ENCODE measurements at places on chromosomes 12 and 14. TPM values are rescaled to one million over a fixed set of nuclear protein-coding genes. Genes with fewer than 3 reads are reported as not detected.

GRCh38 chr12:12686472-12686871 lies 9.5 kb downstream of the GPR19 start:
- DNase-seq: no peak

DNA sequence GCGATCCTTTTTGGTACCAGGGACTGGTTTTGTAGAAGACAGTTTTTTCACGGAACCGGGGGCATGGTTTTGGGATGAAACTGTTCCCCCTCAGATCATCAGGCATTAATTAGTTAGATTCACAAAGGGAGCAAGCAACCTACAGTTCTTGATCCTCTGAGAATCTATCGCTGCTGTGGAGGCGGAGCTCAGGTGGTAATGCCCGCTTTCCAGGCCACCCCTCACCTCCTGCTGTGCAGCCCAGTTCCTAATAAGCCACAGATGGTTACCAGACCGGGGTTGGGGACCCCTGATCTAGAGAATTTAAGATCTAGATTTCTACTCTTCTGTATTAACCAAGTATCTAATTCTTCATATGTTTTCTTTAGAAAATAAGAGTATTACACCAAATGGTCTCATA lies 4.8 kb downstream of the ARHGAP5 start:
- no peak for DNase-seq

- no peak for DNase-seq
These were observed 2.5 kb upstream of the RAP1B start for GRCh38 chr12:68608191-68608590.

GRCh38 chr12:57226588-57227314 lies 2.8 kb upstream of the SHMT2 start:
- DNase-seq: no peak

CD69 gene
- 0.12 TPM for total RNA-seq

DNA sequence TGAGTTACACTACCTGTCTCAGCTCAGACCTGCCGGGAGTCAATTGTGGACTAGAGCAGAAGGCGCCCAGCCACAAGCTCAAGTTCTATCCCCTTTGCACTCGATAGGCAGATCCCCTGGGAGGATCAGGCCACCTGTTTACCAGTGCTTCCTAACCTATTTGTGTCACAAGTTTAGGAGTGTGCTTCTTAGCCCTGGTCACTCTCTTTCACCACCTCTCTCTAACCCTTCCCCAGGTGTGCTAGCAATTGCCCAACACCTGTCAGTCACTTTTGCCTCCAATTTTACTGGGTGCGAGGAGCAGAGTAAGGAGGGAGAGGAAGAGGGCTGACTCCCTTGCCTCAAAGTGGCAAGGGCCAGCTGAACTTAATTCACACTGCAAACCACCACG lies 745 bp upstream of the NAA30 start:
- peak; percentile 23 for DNase-seq

PLCZ1 gene
- total RNA-seq: not detected

DNA sequence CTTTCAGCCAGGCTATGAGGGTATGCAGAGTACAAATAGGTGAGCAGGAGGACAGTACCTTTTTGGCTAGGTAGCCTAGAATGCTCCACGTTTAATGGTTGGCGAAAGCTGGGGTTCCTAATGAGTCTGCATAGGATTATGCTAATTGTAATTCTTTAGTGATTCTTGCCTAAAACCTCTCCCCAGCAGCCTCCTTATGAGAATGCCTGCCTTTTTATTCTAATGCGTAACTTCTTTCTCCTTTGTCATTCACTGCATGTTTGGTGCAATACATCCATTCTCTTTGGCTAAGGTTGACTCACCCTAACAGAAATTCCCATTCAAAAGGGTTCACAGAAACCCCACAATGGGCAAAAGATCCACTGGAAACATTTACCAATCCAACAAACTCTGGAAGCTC lies 752.2 kb downstream of the FSCB start:
- DNase-seq: no peak

DBX2 gene
- total RNA-seq: not detected

GRCh38 chr14:75175677-75176141 lies 703 bp downstream of the TMED10 start:
- DNase-seq: no peak

- DNase-seq: no peak
These were observed 4.0 kb downstream of the BEGAIN start for GRCh38 chr14:100583245-100583644.

BCL11B gene
- 0.37 TPM for total RNA-seq

GRCh38 chr12:51225771-51226170 lies 7.9 kb upstream of the POU6F1 start:
- no peak for DNase-seq

DNA sequence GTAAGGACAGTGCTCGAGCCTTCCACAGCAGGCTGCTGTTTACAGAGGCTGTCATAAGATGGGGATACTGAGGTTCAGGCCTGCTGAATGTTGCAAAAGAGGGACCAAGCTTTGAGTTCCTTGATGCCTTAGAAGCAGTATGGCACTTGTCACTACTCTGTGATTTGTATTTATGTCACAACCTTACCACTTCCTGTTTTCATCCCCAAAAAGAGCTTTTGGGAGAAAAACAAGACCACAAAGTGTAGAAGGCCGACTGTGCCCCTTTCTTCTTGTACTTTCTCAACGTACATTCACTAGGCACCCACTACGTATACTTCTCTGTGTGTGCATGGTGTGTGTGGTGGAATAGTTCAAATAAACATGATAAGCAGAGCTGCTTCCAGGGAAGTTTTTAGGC lies 90.1 kb downstream of the DRAM1 start:
- DNase-seq: no peak

GRCh38 chr12:116694653-116695463 lies 43.0 kb downstream of the SPRING1 start:
- no peak for DNase-seq

GRCh38 chr14:99604766-99605298 lies 825 bp upstream of the CCDC85C start:
- DNase-seq: peak; percentile 44

WNT5B gene
- total RNA-seq: 1.1 TPM

BAZ1A gene
- 8.7 TPM for total RNA-seq

DNA sequence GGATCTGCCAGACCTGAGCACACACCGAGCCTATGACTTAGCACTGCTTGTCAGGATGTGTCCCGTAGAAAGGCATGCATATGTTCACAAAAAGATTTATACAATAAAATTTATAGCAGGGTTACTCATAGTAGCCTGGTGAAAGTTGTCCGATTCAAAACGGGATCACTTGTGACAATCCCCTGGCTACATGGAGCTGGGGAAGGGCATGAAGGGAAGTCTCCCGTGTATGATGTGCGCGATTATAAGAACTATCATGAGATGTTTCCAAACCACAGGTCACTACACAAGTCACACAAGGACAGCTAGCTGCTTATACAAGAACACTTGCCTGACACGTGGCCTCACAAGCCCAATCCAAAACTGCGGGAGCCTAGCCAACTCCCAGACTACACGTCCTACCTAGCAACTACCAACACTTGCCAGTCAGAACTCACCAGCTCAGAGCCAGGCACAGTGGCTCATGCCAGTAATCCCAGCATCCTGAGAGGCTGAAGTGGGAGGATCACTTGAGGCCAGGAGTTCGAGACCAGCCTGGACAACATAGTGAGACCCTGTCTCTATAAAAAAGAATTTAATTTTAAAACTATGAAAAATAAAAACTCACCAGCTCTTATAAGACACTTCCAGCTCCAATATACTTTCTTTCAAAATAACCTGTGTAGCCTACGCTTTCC lies 7.5 kb upstream of the CDCA4 start:
- no peak for DNase-seq

DNA sequence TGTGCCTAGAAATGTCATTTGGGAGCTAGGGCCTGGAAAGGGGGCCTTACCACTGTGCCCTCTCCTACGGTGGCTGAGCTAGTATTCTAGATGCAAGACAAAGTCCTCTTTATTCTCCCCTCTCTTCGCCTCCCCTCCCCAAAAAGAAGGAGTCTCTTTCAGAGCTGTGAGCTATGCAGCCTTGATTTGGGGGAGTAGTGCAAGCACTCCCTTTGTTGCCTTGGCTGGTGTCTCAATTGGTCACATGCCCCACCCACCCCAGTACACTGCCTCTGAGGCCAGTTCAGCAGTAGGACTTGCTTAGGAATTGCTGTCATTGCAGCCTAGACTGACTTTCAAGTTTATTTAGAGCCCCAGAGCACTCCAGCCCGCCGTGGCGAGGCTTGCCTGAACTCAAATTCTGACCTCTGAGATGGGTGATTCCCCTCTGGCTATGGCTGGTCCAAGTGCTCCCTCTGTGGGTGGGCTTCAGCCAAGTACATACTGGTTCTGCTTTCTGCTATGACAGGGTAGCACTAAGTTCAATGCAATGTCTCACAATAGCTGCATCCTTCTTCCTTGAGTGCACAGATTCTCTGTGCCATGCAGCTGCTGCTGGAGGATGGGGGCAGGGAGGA lies 37.0 kb upstream of the FBXO33 start:
- no peak for DNase-seq

GRCh38 chr12:12336049-12336411 lies 14.0 kb downstream of the MANSC1 start:
- DNase-seq: no peak

TEX52 gene
- total RNA-seq: not detected

DNA sequence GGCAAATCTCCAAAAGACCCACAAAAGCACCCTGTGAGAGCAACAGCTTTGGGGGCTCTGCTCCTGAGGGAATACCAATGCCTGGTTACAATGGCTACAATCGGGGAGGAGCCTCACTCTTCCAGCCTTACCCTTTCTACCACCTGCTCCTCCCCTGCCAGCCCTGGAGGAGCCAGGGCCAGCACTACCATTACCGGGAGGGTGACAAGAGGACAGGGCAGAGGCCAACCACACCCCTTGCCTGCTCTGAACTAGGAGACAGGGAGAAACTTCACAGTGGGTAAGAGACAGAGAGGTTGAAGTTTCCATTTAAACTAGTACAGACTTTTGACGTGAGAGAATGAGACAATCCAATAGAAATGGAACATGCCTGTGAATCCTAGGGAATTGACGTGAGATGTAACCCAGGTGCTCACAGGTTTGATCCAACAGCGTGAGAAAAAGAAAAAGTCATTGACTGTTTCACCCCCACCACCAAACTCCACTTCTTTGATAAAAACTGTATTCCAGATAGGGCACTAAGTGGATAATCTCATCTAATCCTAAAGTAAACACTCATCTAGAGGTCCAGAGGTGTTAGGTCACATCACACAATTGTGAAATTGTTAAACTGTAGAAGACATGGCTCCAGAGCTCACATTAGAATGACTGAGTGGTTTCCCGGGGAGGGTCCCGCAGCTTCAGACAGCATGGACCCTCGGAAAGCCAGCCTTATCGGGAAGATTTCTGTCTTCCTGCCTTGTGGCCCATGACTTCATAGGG lies 8.4 kb upstream of the TC2N start:
- peak; percentile 82 for DNase-seq

- no peak for DNase-seq
These were observed 72.8 kb upstream of the BDKRB2 start for GRCh38 chr14:96131836-96132235.

DNA sequence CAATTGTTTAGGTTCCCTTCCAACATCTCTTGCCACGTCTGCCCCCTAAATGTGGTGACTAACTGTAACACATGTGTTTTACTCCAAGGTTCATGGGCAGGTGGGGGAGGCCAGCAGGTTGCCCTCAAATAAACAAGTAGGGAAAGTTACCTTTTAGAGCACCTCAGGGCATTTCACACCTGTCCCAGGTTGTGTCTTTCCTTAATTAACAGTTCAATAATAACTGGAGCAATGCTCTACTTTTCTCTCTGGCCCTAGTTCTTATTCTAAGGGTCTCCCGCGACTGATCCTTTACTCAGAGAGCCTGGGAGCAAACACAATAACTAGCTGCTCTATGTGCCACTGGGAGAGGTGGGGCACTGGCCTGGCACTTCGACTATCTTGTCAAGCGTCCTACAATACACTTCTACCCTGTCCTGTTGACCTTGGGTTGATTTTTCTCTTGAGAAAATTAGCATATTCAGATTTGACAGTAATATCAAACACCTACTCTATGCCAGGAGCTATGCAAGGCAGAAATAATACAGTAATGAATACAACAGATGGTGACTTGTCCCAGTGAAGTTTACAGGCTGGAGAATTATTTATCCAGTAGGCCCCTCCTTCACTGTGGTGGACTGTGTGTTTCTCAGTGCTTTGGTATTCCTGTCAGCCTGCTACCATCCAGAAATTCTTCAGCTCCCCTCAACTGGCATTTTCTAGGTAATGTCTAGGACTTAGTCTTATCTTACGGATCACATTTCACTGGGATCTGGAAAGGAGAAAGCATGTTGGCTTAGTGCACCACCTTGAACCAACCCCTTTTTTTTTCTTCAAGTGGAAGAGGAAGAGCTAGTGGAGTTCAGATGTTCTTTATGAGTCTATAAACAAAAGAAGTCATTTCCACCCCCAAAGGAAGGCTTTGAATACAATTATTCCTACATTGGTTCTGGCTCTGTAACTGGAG lies 202.6 kb downstream of the CRADD start:
- DNase-seq: no peak

- no peak for DNase-seq
These were observed 71.9 kb downstream of the MOK start for GRCh38 chr14:102233081-102233480.

TMEM121 gene
- 2.6 TPM for total RNA-seq

SAMD4A gene
- 11.0 TPM for total RNA-seq

OTOGL gene
- 0.24 TPM for total RNA-seq

DNA sequence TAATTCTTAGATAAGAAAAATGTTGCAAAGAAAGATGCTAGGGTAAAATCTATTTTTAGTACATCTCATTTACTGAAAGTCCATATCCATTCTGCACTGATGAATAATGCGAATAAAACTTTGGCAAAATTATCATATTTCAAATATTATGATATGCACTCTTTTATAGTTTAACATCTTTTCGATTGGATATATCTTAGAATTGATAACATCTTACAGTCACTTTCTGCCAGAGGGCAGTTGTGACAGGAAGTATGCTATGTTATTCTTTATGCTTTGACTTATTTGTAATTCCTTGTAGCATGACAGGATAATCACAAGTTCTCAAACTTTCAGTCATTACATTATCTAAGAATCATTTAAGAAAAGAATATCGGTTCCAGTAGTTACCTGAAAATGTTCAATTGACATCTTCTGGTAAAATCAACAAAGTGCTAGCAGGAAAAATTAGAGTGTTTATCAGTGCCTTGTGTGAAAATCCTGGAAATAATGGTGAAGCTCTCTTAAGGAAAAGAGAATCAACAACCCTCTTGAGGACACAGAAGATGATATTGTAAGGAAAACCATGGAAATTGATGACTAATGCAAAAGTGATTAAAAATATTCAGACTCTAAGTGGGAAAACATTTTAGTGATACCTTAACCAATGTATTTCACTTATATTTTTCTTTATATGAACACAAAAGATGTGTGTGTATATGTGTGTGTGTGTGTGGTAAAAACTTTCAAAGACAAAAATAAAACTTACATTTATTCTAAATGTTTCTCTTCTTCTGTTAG lies 95.5 kb downstream of the SLC6A15 start:
- no peak for DNase-seq

- no peak for DNase-seq
These were observed 380.8 kb downstream of the EGLN3 start for GRCh38 chr14:33569821-33570687.

DNA sequence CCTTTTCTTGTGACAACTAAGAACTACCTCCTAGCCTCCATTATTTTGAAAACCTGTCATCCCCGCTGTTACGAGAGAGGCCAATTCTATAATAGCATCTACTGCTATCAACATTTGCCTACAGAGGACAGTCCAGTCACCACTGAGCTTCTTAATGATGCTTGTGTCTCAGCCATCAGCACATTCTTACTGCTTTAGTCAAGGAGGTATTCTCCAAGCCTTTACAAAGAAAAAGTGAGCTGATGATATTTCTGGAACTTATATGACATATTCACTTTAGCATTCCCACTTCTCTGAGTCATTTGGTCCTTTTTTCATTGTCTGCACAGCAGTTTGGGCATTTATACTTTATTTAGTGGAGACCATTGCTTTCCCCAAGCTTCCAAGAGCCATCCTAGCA lies 497.7 kb upstream of the RPL10L start:
- no peak for DNase-seq

GRCh38 chr12:2876431-2877046 lies 435 bp downstream of the FOXM1 start:
- DNase-seq: no peak

Data from pancreas (tissue), 10 donors.